ENCODE measurements at places on chromosomes 5 and 9.

DNA sequence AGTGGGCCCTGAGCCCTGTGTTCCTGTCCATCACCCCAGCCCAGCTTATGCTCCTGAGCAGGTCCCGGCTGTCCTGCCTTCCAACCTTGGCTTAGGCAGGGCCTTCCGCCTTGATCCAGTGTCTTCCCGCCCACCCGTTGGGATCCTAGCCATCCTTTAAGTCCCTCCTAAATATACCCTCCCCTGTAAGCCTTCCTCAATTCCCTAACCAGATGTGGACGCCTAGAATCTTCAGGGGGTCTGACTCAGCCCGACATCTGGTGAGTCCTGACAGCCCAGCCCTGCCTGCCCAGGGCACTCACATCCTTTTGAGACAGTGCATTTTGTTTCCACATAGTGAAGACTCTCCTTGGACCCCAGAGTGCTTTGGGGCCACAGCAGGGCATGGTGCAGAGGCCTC lies 23.7 kb downstream of the SLC6A7 start:
- DNase-seq, result no peak

DNA sequence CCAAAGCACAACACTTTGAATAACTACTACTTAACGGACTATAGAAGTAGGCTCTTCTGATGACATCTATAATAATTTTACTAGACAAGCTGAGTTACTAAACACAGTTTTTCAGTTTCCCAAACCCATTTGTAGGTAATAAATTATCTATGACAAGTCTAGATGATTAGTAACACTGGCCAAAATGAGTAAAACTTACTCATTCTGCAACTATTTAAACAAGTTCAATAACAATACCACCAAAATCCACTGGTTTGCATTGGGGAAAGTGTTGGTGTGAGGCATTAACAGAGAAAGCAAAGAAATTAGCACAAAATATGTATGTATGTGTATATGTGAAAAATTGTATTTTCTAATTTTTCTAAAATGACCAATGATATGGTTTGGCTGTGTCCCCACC lies 119.3 kb downstream of the NR2F1-AS1 start:
- DNase-seq, result no peak

GRCh38 chr5:81601919-81602318 lies 149.0 kb downstream of the SSBP2 start:
- DNase-seq, result no peak

DNA sequence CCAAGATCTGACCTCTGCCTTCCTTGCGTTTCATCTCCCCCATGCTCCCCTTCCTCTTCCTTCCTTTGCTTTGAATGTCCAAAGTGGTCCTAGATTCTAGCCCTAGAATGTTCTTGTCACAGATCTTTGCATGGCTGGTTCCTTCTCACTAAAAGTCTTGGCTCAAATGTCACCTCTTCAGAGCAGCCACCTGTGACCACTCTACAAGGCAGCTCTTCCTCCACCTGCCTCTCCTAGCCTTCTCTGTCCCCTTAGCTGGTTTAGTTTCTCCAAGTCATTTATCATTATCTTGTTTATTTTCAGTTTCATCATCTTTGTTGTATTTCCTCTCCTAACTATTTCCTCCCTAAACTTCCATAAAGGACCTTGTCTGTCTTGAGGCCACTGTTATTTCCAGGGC lies 7.1 kb upstream of the OCLN start:
- DNase-seq, result no peak

DNA sequence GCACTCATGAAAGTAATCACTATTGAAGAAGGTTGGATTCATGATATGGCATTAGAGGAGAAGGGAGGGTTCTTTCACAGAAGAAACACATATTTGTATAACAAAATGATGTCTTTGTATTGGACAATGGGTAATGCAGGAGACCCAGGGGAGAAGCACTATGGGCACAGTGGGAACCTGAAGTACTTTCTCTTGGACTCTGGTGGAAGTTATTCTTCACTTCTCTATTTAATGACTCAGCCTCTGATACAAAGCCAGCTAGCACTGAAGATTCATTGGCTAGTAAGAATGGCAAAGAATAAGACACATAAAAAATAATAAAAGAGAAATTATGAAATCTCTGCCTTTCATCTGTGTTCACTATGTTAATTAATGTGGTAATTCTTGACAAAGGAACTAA lies 149.9 kb upstream of the PRR16 start:
- DNase-seq, result no peak
